M059J (cell line): ENCODE measurements at places on chromosomes 2 and 18. TPM values are rescaled to one million over a fixed set of nuclear protein-coding genes. Genes with fewer than 3 reads are reported as not detected.

Gene UGT1A3
- total RNA-seq, result not detected in 2 replicates

Gene DNAJC5G
- total RNA-seq, result not detected in 2 replicates

Gene EFEMP1
- total RNA-seq, result 91.3 and 128 TPM in 2 replicates

Gene TMEM169
- 1.3 TPM in 1 of 2 replicates, not detected in the other for total RNA-seq

- DNase-seq, result no peak
Observed at GRCh38 chr2:219619235-219619634, 8.2 kb upstream of the SLC4A3 start.

DNA sequence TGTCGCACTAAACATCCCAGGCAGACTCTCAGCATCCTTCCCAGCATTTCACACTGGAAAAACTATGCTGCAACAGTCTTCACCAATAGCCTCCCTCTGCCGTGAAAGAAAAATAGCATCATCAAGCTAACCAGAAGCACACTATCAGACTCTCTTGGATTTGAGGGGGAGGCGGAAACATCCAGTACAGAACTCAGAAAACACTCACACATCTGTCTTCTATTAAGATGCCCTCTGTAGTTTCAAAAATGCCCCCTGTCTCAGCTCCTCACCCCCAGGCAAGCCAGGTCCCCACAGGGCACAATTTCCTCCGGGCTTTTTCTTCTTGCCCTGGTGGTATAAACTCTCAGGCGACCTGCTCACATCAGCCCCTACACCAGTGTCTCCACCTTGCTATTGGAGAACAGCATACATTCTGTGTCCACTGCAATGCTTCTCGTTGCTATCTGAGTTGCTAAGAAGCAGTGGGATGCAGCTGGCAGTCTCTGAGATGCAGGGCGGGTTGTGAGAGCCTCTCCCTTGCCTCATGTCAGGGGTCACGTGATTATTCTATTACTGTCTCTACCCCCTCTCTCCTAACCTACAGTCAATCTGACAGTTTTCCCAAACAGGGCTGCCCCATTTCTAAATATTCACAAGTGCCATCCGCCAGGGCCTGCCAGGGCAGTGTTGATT, 189.9 kb downstream of the INO80D start:
- no peak for DNase-seq

GRCh38 chr2:174675615-174676014, 78.0 kb upstream of the WIPF1 start:
- no peak for DNase-seq

GRCh38 chr18:63180971-63181376, 138.6 kb downstream of the BCL2 start:
- DNase-seq, result no peak

DNA sequence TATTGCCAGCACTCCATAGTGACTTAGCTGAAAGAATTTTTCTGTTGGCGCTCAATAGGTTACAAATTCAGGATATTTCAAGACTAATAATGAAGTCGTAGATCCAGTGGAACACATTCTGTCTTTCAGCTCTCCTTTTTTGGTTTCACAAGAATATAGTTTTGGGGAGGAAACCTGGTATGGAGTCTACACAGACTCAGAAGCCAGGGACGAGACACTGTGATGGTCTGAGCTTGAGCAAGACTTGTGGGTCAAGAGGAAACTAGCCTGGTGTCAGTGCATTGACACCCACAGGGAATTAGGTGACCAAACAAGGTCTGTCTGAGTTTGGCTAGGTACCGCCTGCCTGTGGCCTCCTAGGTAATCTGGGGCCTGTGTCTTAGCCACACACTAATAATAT, 26.9 kb downstream of the ARL4C start:
- DNase-seq, result no peak

DNA sequence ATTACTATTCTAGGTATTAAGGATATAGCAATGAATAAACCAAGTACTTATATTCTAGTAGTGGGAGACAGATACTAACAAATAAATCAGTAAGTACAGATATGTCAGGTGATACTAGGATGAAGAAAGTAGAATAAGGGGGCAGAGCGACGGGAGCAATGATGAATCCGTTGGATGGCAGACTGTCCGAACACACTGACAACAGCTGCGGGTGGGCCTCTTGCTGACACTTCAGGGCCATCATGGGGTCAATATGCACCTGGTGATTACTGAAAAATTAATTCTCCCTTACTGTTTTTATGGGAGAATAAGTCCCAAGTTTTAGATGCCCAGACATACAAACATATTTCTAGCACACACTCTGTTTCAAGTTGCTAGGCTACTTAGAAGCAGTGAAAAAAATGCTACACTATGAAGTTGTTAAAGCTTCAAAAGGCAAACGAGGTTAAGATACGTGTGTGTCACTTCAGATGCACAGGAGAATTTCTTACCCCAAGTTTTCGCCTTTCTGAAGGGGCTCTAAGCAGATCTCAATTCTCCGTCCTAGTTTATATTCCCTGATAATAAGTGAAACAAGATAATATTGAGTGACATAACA, 78.7 kb downstream of the USP40 start:
- peak; percentile 57 for DNase-seq

DNA sequence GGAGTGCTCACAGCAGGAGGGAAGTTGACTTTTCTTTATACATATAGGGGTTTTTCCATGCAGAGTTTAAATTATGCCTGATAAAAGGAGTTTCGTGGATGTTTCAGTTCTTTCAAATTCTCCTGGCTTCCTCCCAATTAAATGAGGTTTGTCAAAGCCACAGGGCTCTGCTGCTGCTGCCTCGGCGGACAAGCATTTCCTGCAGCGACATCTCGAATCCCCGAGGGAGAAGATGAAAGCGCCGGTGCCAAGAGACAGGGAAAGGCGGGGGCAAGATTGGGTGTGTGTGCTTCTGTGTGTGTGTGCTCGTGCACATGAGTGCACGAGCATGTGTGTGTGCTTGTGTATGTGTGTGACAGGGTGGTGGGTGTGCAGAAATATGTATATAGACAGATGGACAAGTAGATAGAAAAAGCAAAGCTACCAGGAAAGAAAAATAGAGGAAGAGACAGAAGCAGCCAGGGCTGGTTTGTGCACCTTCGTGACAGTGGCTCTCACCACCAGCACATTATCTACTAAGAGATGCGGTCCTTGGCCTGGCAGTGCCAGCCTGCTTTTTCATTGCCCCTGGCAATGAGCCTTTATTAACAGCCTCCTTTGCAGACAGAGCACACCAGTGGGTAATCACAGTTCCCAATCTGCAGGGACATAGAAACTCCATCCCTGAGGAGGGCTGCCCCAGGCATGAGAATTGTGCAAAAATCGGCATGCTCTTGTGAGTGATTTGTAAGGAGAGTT, 76.2 kb downstream of the CDK15 start:
- DNase-seq, result peak; percentile 87

DNA sequence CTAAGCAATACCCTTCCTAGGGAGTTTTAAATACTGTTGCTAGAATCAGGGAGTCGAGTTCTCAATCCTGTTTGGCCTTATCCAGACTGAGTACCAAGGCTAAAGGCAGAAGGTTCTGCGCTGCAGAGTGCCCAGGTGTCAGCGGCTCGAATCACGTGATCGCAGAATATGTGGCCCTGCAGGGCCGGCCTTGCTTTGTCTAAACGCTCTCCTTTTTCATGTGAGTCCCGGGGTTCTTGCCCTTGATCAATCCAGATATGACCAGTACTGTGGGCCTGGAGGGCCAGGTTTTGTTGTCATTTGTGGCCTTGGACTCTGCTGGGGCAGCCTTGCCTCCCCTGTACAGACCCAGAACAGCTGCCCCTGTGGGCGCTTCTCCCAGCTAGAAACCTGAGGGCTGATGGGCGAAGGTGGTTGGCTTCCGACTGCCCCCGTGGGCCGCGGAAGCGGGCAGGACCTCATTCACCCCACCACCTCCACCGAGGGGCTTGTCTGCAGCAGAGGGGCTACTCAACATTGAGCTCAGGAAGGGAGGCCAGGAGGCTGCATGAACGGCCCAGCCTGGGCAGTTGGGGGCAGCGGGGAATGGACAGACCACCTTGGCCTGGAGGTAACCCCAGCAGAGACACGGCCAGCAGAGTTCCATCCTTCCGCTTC, 225.0 kb downstream of the ALPK2 start:
- no peak for DNase-seq

DNA sequence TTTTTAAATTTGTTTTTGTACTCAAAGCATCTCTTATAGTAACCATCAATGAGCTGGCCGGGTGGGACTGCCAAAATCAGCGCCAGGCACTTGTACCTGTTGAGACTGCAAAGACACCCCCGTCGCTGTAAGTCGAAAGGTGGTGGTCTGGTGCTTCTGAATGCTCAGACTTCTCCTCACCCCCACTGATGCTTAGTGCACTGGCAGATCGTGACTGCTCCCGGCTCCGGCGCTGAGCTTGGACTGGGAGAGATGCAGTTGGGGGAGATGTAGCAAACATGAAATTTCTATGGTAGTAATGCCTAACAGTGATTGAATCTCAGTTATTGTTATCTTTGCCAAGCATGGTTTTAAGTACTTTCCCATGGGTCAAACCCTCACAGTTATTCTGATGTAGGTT, 80.6 kb downstream of the RIF1 start:
- no peak for DNase-seq
